Left lobe of liver (tissue), 2 donors: ENCODE measurements at places on chromosomes 7 and 10.

DNA sequence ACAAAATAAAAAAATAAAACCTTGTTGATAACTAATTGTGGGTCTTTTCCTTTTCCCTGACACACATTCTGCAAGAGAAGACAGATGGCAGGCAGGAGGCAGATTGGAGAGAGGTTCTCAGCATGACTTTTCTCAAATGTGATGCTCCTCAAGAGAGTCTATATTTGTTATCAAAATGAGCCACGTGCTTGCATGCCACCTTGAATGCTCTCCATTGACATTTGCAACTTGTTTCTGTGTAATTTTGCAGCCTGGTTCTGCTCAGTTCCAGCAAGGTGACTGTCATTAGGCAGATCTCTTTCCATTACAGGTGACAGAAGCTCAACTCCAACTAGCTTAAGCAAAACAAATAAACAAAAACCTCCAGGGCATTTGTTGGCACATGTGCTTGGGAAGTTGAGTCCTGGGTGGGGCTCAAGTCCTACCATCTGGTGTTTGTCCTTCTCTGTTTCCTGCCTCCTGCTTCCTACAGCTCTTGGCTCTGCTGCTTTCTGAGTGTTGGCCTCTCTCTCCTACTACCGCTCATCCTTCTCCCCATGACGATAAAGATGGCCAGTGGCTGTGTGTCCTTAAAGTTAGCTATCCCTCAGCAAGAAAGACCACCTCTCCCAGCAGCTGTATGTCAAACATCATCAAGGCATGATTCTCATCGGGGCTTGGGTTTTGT is 56.7 kb downstream of the GRK5 start:
- DNase-seq = no peak

DNA sequence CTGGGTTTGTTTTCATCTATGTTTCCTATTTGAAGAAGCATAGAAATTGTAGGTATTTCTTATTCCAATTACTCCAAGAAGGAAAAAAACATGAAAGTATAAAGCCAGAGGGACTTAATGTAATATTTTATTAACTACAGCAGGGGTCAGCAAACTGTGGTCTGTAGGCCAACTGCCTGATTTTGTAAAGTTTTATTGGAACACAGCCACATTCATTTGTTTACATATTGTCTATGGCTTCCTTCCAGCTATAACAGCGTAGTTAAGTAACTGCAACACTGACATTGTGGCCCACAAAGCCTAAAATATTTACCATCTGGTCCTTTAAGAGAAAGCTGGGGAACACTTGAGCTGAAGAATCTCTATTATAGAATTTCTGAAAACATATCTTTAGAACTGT is 306.2 kb downstream of the BICC1 start:
- no peak for DNase-seq

GRCh38 chr7:3141326-3141725 is 97.7 kb upstream of the CARD11 start:
- no peak for DNase-seq

- no peak for DNase-seq
Measured at GRCh38 chr7:23216021-23216420, 30.6 kb upstream of the GPNMB start.

- DNase-seq = no peak
Measured at GRCh38 chr7:133932591-133932990, 194.5 kb upstream of the LRGUK start.

GRCh38 chr7:47803846-47804245 is 144.4 kb downstream of the PKD1L1 start:
- DNase-seq = no peak

DNA sequence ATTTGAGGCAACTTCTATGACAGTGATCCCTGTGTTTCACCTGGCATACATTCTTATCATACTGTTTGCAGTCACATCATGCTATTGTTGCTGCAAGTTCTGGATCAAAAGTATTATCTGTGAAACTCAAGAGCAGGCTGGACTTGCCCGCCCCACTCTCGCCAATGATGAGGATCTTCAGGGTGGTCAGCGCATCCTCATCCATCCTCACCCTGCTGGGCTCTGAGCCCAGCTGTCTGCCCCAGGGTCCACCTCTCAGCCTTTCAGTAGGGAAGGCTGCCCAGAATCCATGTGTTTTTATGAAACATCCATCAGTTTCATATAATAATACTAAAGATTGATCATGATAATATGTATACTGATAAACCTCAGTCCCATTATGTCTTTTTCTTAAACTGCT is 55.4 kb upstream of the KIF5B start:
- DNase-seq = no peak
